ENCODE measurements at places on chromosomes 3 and 15. TPM values are rescaled to one million over a fixed set of nuclear protein-coding genes. Genes with fewer than 3 reads are reported as not detected.

- no peak for DNase-seq
These were observed 350.4 kb downstream of the CLSTN2 start for GRCh38 chr3:140285380-140285779.

DNA sequence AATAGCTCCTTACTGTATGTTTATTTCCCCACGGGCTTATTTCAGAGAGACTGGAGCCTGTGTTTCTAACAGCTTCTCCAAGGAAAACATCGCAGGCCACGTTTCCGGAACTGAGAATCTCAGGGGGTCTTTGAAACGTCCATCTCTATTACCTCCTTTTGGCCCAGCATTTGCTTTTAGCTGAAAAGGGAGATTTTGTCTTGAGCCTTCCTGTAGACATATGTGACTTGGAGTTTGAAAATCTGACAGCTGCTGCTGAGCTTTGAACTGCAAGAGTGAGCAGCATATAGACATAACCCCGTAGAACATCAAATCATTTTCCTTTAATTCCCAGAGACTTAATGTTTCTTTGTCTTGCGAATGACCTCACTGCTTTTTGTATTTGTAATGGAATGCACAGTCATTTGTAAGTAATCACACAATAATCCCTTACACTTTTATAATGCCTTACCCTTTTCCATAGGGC, 54.6 kb downstream of the LPP start:
- no peak for DNase-seq

DNA sequence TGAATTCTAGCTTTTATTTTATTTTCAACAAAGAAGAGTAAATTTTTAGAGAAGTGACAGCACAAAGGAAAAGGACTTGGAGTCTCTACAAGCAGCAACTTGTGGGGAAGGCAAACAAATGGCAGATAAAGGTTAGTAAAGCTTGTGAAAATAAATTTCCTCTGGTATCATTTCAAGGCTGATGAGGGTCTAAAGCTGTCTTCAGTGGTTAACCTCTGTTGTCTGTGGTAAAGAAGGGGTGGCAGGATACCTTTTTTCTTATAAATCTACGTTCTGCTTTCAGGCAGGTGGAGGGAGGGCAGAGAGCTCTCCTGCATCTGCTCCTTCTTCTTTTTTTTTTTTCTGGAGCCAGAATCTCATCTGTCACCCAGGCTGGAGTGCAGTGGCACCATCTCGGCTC, 50.5 kb downstream of the NMD3 start:
- DNase-seq: no peak

GRCh38 chr15:78425643-78426042, 12.4 kb upstream of the IREB2 start:
- DNase-seq: no peak

BUB1B gene
- 42.6 TPM for polyA plus RNA-seq

Data from A549 (cell line).